ENCODE measurements at places on chromosomes 3 and 15.

- DNase-seq, result peak; percentile 69
These were observed 4.6 kb downstream of the BCL6 start for GRCh38 chr3:187740421-187741399.

- no peak for DNase-seq
These were observed 4.9 kb upstream of the PLXND1 start for GRCh38 chr3:129611446-129611800.

DNA sequence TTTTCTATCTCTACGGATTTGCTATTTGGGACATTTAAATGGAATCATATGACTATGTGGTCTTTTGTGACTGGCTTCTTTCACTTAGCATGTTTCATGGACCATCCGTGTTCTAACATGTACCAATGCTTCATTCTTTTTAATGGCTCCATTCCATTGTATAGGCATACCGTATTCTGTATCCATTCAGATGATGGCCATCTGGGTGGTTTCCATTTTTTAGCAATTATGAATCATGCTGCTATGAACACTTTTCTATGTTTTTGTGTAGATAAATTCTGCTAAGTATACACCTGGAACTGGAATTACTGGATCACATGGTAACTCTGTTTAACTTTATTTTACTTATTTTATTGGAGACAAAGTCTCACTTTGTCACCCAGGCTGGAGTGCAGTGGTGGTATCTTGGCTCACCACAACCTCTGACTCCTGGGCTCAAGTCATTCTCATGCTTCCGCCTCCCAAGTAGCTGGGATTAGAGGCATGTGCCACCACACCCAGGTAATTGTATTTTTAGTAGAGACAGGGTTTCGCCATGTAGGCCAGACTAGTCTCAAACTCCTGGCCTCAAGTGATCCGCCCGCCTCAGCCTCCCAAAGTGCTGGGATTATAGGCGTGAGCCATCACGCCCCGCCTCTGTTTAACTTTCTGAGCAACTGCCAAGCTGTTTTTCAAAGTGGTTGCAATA, 13.4 kb downstream of the UBP1 start:
- no peak for DNase-seq

- DNase-seq, result no peak
These were observed at the start of gene GHSR for GRCh38 chr3:172447611-172448579. GHSR (minus strand) TSS chr3:172448456; CDS start chr3:172448413, 43 bp downstream.

DNA sequence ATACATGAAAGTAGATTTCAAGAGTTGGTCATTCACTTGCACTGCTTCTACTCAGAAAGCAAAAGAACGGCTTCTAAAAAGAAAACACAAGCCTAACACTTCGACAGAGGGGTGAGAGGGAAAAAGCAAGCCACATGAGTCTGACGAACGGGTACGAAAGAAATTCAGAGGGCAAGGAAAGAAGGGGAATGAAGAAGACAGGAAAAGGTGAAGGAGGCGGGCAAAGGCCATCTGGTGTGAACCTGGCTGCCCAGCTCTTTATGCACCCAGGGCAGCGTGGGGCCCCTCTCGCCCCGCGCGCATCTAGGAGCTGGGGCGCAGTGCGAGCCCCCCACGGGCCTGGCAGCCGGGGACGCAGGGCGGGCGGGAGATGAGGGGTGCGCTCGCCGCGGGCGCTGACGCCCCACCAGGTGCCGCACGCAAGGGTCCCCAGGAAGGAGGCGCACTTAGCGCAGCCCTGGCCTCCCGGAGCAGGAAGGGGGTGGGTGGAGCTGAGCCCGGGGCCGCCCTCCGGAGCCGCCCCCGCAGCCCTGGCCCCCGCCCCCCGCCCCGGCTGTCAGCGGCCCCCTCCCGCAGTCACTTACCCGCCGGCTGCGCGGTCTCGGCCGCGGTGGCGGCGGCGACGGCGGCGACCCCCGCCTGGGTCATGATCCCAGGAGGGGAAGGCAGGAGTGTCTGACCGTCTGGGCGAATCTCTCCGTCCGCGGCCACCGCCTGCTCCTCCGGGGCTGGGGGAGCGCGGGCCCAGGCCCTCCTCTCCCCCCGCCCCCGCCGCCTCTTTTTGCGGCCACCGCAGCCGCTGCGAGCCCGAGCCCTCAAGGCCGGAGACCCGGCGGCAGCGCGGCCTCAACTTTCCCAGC, at the start of gene USF3:
Gene USF3, minus strand, starts transcription at position 857 of the 860 bp plus-strand sequence. CDS start 21,764 bp downstream, outside the sequence.
- DNase-seq, result peak; percentile 29

DNA sequence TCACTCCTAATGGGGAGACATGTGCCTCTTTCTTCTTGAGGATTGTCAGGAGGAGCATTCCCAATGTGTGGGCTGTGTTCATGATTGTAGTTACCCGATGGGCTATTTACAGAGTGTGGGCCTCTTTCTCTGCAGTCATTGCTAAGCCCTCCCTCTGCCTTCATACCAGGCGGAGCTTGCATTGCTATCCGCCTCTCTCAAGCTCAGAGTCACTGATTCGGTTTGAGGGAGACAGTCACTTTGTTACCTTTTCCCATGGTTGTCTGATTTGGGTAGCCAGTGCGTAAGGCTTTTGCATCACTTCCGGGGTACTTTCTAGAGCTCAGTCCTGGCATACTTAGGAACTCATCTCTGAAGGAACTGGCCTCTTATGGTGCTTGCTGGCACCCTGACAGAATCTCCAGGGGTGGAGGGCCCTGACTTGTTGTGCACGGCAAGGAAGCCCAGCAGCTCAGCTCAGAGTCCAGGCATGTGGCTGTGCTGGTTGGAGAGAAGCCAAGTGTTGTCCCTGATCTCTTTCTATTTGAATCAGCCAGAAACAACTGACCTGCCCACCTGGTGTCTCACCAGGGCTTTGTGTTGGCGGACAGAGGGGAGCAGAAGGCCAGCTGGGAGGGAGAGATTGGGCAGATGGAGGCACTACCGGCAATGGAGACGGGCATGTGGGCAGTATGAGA, 79.8 kb downstream of the EPHB1 start:
- no peak for DNase-seq

- no peak for DNase-seq
These were observed 109.9 kb upstream of the GAP43 start for GRCh38 chr3:115513416-115513800.

DNA sequence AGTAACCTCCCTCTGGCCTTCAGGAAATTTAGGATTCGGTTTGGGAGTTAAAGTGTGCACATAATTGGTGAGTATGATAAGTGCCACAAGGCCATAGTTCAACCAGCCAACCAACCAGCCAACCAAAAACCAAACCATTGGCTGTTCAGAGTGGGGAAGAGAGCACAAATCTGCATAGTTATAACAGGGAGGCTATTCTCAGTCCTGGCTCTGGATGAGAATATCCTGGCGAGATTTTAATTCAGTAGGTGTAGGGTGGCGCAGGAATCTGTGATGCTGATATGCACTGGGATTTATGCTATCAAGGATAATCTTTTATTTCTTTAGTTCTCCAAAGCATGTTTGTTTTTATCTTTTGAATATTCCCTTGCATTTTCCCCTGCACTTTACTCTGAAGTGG, 49.1 kb downstream of the AKAP13 start:
- no peak for DNase-seq

GRCh38 chr3:152772674-152773225, 62.2 kb upstream of the P2RY1 start:
- no peak for DNase-seq

- no peak for DNase-seq
These were observed 608.1 kb upstream of the UBE2E2 start for GRCh38 chr3:22594990-22595389.

- DNase-seq, result no peak
These were observed 13.0 kb upstream of the TNK2 start for GRCh38 chr3:195921334-195921791.

- DNase-seq, result no peak
These were observed 53.5 kb upstream of the CPNE4 start for GRCh38 chr3:132088291-132088690.

- DNase-seq, result no peak
These were observed 23.6 kb downstream of the CRTC3 start for GRCh38 chr15:90553248-90553745.

GRCh38 chr15:64447536-64448315, 12.7 kb upstream of the ZNF609 start:
- DNase-seq, result no peak

GRCh38 chr3:122102191-122102935, 47.2 kb downstream of the CD86 start:
- no peak for DNase-seq

GRCh38 chr3:82814660-82815059, 1053.2 kb upstream of the GBE1 start:
- no peak for DNase-seq

DNA sequence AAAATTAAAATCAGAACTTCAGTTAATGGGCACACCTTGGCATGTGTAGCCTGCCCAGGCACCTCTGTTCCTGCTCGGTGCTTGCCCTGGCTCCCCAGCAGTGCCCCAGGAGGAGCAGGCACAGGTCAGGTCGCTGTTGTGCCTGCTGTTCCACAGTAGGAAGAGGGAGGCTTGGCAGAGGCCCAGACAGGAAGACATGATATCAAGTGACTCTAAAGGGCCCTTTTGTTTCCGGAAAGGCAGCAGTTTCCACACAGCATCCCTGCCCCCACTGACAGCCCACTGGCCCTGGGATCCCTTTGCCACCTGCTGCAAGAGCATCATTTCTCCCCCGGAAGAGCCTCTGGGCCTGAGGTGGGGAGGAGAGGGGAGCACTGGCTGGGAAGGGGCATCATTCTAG, 40.5 kb upstream of the HES1 start:
- no peak for DNase-seq

DNA sequence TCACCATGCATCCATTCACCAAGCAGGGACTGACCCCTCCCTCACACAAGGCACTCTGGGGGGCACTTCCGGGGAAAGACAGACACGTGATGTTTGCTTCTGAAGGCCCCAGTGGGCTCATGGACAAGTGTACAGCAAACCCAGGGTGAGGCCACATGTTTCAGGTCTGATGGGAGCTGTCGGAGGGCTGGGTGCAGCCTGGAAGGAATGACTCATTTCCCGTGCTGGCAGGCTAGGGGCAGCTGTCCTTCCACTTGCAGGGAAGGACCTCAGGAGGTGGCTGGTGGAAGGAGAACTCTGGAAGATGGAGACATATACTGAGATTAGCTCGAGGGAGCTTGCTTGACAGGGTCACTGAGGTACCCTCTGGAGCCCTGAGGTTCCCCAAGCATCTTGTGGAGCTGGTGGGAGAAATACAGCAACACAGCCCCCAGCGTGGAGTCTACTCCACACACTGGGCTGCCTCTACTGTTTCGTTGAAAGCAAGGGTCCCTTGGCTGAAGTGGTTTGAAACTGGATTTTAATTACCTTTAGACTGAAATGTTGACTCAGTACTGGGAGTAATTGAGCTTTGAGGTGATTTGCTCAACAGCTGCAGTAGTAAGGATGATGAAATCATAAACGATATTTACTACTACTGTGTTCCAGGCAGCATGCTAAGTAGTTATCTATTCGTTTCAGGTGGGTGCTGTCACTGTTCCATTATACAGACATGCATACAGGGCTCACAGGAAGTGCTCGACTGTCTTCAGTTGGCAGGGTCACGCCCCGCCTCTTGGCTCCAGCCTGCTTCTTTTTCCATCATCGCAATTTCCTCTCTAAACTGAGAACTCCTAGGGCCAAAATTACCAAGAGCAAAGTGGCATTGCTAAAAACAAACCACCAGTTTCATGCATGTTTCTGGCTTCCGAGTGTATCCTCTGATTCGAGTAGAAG, 230.4 kb downstream of the ADAMTS17 start:
- no peak for DNase-seq

DNA sequence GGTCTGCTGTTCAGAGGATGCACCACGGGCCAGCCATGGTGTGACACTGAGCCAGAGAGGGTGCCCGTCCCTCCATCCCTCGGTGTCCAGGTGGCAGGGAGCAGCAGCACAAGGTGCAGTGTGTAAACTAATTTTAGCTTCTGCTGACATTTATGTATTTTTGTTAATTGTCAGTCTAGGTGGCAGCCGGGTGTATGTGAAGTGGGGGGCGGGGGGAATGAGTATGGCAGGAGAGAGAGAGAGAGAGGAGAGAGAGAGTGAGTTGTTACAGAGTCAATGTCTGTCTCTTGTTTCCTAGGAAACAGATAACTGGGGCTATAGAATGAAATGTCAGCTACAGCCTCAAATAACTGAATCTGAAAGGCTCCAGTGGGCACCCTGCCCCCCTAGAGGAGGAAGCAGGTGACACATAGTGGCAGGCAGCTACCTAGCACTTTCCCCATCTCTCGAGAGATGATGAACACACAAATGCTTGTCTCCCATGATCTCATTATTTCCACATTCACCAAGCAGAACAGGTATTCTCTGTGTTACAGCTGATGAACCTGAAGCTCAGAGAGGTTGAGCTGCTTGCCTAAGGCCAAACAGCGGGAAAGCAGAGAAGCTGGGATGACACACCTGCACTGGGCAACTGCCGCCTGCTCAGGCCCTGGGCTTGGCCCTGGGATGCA, 24.7 kb downstream of the RASGRF1 start:
- DNase-seq, result no peak

DNA sequence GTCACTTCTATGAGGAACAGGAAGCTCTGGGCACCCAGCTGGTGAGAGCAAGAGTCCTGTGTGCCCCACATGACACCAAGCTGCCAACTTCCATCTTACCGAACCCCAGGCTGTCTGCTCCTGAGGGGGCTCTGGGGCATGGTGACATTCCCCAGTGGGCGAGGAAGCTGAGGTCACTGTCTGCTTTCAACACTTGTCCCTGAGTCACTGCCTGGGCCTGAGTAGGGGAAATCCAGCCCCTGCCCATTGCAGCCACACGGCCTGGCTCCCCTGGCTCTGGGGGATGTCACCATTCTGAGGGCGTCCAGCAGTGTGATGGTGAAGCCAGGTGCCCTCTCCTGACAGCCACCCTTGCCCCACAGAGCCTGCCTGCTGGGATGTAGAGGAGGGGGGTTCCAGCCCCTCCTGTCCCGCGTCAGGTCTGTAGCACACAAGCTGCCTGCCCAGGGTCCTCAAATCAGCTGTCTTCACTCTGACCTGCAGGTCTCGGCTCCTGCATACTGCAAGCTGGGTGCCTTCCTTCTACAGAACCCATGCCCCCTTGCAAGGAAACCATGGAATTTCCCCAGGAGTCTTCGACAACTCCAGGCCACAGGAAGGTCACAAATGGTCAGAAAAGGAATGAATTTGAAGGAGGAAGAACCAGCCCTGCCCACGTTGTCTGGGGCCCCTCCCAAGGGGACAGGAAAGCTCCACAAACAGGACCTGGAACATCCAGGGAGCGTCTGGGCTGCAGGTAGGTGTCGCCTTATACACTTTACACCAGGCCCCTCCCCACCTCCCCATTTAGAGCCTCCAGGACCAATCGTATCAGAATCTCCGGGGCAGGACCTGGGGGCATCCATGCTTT, 69.9 kb upstream of the GATM start:
- no peak for DNase-seq

DNA sequence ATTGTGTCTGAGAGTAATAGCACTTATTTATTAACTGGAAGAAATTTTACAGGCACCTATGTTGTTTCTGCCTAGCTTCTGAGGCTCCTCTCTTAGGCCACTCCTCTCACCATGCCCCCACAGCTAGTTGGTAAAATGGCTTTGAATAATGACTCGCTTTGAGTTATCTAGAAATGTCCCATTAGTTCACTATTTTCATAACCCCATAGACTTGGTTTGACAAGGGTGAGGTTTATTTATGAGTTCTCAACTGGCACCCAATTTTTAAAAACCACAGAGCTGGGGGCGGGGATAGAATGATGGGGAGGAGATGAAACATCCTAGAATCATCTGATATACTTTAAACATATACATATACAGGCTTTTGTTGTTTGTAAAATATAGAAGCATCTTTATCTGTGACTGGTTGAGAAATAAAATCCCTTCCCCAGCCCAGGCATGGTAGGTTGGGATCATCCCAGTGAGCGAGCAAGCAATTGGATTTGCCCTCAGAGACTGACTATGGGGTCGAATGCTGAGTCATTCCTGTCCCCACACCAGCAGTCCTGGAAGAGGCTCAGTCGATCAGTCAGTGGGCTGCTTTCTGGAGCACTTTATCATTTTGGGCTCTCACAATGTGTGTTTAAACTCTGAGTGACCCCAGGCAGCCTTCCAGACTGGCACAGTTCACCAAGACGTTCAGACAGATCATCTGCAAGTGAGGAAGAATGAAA, 60.2 kb upstream of the TSEN2 start:
- DNase-seq, result no peak
